ENCODE measurements at places on chromosomes 1 and 21.

DNA sequence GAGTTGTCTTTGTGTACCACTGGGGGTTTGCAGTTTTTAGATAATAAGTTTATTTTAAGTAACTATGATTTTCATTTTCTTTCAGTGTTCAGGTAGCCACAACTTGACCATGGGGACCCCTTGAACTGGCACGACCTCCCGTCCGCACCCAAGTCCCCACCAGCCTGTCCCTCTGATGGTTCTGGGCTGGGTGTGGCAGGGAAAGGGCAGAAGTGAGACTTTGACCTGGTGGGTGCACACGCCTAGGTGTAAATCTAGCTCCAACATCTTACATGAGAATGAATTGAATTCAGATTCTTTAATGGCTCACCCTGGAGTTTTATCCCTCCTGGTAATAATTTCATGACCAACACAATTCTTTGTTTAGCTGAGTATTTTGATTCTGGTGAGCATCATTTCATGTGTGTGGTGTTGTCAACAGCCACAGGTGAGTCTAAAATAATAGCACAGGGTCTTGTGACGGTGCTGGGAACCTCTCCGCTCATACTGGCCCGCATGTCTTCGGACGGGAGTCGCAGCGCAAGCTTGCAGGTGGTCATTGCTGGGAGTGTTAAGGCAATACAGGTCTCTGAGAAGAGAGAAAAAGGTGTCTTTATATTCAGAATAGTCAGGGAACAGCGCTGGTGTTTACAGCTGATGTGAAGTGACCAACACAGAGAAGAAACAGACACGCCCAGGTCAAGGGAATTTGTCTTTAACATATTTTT is 50.8 kb upstream of the POFUT2 start:
- no peak for DNase-seq

GRCh38 chr21:29238053-29238966 is 60.4 kb upstream of the BACH1 start:
- no peak for DNase-seq

DNA sequence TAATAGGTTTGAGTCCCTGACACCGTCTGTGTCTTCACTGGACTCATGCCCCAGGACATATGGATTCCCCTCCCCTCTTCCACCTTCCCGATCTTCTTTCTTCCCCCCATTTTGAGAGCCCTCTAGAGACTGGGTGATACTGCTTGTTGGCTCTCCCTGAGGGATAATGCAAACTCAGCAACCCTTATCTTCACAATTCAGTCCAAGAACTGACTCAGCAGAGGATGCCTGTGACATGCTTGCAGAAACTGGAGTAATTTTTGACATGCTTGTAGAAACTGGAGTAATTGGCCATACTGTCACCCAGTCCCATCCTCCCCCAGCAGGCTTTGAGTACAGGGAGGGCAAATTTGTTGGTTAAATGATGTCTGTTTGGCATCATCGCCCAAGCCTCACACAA is 127.6 kb upstream of the CTTNBP2NL start:
- DNase-seq = no peak

- DNase-seq = no peak
Observed at GRCh38 chr1:32703479-32704291, 1.1 kb upstream of the SYNC start.

DNA sequence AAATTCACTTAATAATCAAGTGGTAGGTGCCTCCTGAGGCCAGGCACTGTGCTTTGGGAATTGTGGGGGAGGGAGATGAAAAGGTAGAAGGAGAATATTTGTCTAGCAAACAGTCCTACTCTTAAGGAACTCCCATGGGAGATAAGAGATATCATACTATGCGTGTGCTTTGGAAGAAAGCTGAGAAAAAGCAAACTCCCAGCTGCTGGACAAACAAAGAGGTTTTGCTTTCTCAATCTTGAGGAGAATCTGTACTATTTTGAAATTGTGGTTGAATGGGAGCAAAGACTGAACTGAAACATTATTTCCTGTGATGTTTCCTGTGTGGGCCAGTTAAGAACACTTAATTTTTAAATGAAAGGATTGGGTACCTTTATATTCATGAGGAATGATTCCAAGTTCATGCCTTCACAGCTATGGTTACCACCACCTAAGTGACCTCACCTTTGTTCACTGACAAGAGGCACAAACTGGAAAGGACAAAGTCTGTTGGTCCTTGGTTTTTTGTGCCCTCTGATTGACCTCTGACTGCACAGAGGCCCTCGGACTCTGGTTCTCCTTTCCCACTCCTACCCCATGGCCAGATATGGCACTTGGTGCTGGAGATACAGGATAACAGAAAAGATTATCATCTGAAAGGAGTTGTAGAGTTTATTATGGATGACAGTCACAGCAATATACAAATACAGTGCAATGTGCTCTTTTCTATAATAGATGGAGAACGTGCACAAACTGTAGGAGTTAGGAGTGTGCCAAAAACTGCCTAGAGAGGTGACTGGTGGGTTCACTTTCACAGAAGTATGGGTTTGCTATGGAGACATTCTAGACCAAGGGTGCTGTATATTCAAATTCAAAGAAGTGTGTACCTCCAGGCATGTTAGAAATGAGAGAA is 1.6 kb downstream of the CD53 start:
- DNase-seq = peak; percentile 32

DNA sequence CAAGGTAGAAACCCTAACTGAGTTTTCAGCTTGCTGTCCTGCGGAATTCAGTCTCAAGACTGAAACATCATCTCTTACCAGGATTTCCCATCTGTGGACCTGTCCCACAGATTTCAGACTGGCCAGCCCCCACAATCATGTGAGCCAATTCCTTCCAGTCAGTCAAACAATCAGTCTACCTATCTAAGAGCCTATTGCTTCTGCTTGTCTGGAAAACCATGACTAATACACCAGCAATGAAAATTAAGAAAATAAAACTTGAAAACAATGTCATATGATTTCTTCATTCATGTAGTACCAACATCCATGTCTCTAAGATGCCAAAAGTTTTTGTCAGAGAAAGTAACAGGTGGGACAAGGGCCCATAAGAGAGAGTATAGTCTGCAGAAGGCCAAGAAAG is 57.6 kb upstream of the CRB1 start:
- DNase-seq = no peak

- no peak for DNase-seq
Observed at GRCh38 chr1:236066054-236066453, 1.2 kb upstream of the NID1 start.

GRCh38 chr21:38319781-38320180 is 63.0 kb downstream of the KCNJ15 start:
- no peak for DNase-seq

DNA sequence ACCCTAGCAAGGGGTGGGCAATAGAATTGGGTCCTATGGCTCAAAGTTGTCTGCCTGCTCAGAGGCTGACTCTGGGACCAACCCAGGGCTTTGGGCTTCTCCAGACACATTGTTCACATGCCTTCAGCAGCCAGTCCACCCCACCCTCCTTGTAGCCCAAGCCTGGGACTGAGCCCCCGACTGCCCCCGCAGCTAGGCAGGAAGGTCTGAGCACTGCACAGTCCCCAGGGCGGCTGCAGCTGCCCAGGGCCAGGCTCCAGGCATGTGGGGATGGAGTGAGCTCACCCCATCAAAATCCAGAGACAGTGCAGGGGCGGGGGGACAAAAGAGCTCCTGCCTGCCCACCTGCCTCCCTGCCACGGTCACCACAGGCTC is 35.6 kb downstream of the HSPG2 start:
- DNase-seq = no peak

- DNase-seq = no peak
Observed at GRCh38 chr1:226874579-226875425, 4.4 kb downstream of the PSEN2 start.

DNA sequence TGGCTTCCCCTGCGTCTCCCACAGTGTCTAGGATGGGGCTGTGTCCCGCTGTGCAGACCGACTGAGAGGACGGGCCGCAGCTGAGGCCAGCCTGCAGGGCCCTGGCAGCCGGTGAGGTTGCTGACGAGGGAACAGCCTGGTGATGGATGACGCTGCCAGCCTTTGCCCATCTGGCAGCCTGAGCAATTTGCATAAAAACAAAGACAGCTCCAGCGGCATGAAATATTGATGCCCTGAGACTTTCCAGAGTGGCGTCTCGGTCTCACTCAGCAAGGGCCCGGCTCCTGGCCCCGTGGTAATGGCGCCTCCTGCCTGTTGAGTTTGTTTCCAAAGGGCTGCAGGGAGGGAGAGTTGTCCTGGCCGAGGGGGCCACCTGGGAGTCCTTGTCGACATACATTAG is 19.1 kb upstream of the KCNA10 start:
- no peak for DNase-seq

GRCh38 chr1:16013220-16013907 is 4.5 kb downstream of the HSPB7 start:
- peak; percentile 79 for DNase-seq

DNA sequence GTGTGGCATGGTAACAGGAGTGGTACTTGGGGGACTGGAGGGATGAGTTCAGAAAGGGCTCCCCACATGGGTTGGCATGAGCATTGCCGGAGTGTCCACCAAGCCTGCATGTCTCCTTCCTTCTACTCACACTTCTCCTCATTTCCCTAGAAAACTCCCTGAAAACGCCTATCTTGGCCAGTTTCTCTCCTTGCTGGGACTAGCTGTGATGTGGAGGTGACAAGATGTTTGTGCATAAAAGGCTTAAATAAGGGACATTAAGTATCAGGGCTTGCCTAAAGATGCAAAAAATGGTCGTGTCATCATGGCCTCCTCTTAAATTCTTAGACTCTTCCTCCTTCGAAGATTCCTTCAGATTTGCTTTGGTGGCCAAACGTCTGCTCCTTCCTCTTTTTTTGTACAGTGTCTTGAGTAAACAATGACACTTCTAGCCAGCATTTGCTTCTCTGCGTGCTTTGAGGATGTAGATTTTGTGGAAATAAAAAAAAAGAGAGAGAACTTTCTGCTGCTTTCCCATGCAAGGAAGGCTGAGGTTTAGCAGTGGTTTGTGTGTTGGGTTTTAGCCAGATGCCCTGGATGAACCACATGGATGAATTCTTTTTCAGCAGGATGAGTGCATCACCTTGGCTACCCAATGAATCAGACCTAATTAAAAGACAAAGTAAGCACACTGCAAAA is 239.1 kb upstream of the IRF2BP2 start:
- DNase-seq = no peak

DNA sequence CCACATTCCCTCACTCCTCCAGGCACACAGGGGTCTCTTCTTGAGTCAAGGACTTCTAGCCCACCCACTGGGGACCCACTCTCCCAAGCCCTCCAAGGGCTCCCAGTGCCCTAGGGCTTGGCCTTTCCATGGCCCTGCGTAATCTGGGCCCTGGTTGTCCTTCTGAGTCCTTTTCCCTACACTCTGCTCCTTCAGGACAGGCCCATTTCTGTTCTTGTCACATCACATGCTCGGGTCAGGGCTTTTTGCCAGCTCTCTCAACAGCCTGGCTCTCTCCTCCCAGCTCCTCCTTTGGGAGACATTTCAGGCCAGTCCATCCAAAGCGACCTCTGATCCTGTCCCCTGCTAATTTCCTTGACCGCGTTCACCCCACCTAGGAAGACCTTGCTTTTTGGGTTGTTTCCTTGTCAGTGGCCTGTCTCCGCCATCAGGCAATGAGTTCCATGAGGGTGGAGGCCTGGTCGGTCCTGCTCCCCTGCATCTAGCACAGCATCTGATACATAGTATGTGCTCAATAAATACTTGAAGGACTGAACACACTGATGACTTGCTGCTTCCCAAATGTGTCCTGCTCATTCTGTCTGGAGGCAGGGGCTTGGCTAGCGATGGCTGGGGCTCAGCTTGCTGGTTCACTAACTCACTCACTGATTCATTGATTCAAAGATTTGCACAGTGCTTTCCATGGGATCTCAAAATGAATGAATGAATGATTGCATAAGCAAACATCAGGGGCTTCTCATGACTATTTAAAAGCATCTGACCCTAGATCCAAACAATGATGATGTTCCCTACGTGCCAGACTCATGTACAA is 44.8 kb downstream of the DHRS3 start:
- DNase-seq = no peak

GRCh38 chr1:3453203-3453761 is 1.2 kb upstream of the ARHGEF16 start:
- peak; percentile 87 for DNase-seq

- no peak for DNase-seq
Observed at GRCh38 chr1:54606990-54607325, 16.4 kb downstream of the FAM151A start.

DNA sequence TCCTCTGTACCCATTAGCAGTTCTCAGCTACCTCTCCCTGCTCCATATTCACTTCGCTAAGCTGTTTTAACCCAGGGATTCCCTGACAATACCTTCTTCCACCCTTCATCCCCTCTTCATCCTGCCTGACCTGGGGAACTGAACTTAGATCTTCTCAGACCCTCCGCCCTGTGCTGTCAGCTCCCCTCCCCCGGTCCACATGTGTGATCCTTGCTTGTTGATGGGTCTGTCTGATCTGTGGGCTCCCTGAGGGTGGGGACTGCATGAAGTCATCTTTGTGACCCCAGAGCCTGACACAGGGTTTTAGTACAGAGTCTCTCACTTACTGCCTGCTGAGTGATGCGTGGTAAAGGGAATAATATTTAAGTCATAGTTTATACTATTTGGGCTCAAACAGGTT is 11.8 kb downstream of the CHAF1B start:
- DNase-seq = no peak

GRCh38 chr1:55708781-55709180 is 493.6 kb upstream of the USP24 start:
- DNase-seq = no peak

DNA sequence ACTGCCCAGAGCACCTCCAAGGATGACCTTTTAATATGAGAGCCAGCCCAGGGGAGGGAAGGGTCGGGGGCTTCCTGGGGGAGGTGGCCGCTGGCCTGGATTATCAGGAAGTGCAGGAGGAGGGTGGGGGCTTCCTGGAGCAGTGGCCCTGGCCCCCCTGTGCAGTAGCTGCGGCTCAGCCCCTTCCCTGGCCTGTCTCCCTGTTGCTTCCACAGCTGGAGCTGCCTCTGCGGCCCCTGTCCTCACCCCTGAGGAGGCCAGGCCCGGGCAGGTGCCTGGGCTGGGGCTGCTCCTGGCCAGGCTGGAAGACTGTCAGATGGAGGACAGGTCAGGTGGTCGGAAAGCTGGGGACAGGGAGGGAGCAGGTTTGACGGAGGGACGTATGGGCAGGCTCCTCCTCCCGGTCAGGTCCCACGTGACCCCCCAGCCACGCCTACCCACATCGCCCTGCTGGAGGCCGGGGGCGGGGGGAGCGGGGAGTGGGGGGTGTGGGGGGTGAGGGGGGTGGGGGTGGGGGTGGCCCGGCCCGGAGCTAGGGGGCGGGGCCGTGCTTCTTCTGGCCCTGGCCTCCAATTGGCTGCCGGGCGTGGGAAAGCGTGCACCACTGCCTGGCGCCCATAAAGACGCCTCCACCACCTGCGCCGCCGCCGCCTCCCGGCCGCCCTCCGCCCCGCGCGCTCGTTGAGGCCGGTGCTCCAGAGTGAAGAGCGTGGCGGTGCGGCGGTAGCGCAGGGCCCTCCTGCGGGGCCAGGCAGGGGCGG is 10.2 kb upstream of the TNFRSF14 start:
- DNase-seq = peak; percentile 94

DNA sequence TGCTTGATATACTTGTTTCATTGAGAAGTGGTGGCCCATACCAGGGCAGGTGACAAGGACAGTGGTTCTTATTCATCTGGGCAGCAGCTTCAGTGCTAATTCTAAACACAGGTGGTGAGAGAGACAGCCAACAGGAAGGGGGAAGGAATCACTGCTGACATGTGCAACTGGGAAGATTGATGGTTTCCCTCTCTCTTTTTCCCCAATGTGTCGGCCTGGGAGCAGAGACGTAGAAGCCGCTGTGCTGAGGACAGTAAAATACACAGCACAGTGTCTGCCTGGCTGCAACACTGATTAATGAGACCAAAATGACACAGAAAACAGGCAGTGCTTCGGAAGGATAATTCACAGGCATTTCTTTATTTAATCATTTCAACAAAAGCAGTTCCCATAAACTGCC is 48.8 kb downstream of the WARS2 start:
- DNase-seq = no peak

Measured in activated CD4-positive, alpha-beta T cell treated with anti-CD3 and anti-CD28 coated beads for 36 hours (primary cell).